Suprapubic skin (tissue), 4 donors: ENCODE measurements at places on chromosomes 6 and 20. TPM values are rescaled to one million over a fixed set of nuclear protein-coding genes. Genes with fewer than 3 reads are reported as not detected.

- no peak for DNase-seq
Measured at GRCh38 chr20:63217706-63218105, 1.8 kb upstream of the YTHDF1 start.

- DNase-seq, result no peak
Measured at GRCh38 chr6:30244560-30244959, 31.4 kb upstream of the TRIM26 start.

DNA sequence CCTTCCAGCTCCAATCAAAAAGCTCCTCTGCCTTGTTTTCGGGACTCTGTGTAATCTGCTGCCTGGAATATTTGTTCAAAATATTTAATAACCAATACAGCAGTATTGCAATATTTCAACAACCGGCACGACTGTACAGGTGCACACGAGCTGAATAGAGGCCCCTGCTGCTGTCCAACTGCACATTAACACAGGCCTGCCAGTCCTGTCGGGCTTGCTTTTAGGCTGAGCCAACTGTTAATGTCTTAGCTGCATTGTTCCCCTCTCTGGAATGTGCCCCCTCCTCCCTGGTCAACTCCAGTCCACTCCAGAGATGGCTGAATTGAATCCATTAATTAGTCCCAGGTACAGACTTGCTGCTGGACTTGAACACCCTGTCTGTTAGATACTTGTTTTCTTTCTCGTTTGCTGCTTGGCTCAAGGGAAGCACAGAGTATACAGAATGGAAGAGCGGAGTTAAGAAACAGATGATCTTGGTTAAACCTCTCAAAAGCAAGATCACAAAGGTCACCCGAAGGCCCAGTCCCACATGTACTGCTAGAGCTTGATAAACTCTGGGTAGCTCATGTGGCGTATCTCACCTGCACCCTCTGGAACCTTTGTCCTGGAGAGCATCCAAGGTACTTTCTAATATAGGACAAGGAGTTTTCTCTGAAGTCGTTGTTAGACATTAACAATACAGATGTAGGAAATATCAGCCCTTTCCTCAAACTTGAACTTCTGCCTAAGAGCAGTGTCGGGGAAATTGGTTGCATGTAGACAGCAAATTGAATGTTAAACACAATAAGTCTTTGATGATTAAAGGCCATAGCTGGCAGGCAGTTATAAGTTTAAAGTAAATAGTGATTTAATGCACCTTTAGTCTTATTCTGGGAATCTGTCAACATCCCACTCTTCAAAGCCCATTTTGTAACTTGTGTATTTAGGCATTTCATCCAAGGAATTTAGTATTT, 31.9 kb downstream of the SHLD1 start:
- no peak for DNase-seq

PERP gene
- total RNA-seq, result 1,965 TPM

SLC22A2 gene
- not detected for total RNA-seq

TNF gene
- 1.4 TPM for total RNA-seq
